Mucosa of gallbladder (tissue), 1 donor: ENCODE measurements at places on chromosomes 7 and 10. TPM values are rescaled to one million over a fixed set of nuclear protein-coding genes. Genes with fewer than 3 reads are reported as not detected.
A peak's percentile ranks its signal among the peaks of the same experiment; 100 is the strongest.

DNA sequence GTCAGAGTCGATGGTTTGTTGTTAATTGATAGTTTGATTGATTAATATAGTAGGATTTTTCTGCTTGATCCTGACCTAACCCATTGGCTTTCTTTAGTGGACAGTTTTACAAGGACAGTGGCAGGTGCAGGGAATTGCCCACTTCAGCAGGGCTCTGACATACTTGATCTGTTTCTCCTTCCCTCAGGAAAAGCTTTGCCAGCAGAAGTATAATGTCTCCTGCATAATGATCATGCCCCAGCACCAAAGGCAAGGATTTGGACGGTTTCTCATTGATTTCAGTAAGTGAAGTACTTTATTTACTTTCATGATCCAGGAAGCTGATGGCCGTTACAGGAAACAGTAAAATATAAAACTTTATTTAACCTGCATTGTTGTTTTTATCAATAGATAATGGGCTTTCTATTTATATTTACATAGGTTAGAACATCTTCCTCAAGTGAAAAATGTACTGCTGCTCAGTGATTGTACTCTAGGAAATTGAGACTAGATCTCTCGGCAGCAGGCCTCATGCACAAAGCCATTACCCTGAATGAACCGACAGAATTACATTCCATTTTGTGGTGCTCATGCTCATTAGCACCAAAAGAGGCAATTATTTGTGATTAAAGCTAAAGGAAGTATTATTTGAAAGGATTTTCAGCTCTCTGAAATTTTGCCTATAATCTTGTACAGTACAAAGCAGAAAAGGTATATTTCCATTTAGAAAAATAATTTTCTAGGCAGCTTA is 122.5 kb upstream of the SAMD8 start:
- no peak for DNase-seq

DNA sequence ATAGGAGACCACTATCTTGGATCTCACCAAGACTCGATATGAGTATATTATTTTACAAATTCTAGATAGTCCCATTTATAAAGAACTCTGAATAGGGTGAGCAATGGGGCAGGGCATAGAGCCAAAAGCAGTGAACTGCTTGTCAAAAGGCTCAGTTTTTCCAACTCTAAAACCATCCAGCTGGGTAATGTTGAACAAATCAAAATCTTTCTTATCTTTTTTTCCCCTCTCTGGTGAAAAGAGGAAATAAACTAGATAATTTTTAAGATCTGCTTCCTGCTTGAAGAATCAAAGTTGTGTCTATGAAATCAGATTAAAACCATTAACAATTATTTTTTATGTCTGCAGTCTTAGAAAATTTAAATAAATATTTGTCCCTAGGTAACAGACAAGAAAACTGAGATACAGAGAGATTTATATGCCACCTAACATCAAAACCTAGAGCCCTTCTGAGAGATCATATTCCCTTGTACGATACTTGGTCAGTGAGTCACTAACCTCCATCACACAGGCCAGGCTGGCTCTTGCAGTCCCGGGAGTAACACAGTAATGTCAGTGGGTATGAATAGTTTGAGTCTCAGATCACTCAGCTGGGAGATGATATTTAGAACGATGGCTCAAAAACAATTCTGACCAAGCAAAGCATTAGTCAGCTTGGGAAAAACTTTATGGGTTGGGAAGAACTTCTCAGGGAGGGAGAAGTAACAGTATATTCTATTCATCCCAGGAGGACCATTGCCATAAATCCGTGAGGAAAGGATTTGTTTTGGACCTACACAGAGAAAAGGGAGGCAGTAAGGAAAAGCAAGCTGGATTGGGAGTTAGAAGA is 178.8 kb downstream of the REEP3 start:
- DNase-seq, result no peak

DNA sequence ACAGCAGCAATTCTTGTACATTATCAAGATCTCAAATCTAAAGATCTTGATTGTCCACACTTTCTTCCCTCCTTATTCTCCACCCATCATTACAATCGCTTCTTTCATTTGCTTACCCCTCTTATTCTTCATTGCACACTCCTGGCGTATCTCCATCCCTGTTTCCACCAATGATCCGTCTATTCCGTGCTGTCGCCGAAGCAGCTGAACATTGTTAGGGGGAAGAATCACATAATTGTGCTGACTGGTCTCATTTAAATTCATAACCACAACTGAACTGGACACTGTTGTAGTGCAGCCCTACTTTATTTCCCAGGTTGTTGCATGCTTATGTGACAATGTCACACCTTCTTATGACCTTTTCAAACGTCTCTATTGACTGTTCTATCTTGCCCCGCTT is 18.9 kb upstream of the NRP1 start:
- no peak for DNase-seq

DNA sequence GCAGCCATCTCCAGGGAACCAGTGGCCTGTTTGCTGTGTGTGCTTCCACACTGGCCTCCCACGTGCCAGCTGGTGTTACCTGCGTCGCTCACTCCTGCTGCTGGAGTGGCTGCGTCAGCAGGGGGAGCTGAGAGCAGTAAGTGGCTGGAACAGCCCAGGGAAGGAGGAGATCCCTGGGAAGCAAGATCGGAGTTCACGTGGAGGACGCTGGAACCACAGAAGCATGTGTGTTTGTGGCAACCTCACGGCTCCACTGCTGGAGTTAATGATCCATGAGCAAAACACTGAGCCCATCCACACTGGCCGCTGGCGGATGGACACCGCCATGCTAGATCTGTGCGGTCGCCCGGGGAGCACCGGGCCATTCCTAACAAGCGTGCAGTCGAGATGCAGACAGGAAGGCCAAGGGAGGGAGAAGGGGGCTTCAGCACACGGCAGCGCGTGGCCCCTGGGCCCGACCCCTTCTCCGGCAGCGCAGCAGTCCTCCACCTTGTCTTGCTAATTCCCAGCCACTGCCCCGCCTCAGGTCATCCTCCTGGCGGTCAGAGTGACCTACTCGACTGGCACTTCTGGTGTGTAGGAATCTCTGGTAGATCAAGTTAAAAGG is 68.5 kb upstream of the EEPD1 start:
- peak; percentile 62 for DNase-seq

DNA sequence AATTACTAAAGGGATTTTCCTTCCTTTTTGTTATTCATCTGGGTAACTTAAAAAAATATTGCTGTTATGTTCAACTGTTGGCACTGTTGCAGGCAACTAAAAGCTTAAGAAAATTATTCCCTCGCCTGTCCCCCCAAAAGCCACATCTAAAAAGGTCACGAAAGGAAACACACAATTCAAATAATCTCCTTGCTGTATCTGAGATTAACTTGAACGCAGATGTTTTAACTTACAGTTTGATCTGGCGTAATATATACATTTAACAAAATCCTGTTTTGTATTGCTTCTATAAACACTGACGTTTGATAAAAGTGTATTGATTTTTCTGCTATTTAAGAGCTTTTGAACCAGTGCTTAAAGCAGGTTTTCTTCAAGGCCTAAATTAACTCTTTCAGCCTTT is 432.1 kb downstream of the SUGCT start:
- DNase-seq, result no peak

DNA sequence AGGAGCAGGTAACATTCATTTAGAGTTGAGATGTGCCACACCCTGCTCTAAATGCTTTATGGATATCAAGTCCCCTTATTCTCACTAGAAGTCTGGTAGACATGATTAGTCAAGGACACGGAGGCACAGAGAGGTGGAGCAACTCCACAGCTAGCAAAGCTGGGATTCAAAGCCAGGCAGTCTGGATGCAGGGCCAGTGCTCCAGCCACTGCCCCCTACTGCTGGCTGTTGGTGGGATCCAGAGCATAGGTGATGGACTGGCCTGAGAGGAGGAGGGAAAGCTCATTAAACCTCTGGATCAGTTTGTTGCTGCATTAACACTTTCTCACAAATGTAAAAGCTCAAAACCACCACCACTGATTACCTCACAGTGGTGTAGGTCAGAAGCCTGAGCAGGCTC is 22.6 kb upstream of the KBTBD2 start:
- no peak for DNase-seq

- DNase-seq, result no peak
These were observed 123.2 kb downstream of the ST7 start for GRCh38 chr7:117076426-117076943.

- no peak for DNase-seq
These were observed 94.9 kb downstream of the MARCHF5 start for GRCh38 chr10:92385831-92386230.

- DNase-seq, result no peak
These were observed 35.2 kb downstream of the ZRANB1 start for GRCh38 chr10:124977161-124977560.

The PDK4 gene
- total RNA-seq, result 64.2 TPM

The LRRC61 gene
- total RNA-seq, result 11.7 TPM

The COL28A1 gene
- total RNA-seq, result 5.1 TPM
